Small intestine (tissue), 16 donors: ENCODE measurements at places on chromosomes 1 and 21. TPM values are rescaled to one million over a fixed set of nuclear protein-coding genes. Genes with fewer than 3 reads are reported as not detected.

Gene SCNM1
- 51.1 TPM for polyA plus RNA-seq

Gene VWA5B1
- polyA plus RNA-seq: 0.01 TPM

Gene ENSA
- polyA plus RNA-seq: 160 TPM

Gene JAK1
- 31.9 TPM for polyA plus RNA-seq

Gene NCF2
- polyA plus RNA-seq: 0.89 TPM

Gene RAP1GAP
- polyA plus RNA-seq: 81.8 TPM

Gene FCMR
- polyA plus RNA-seq: 2.7 TPM

Gene PTGFRN
- polyA plus RNA-seq: 26.9 TPM

Gene OR10K2
- polyA plus RNA-seq: not detected

Gene KDF1
- polyA plus RNA-seq: 30.8 TPM

Gene KRTAP19-1
- polyA plus RNA-seq: not detected

Gene SYTL1
- polyA plus RNA-seq: 24.1 TPM

Gene S100B
- 4.5 TPM for polyA plus RNA-seq

Gene SHISA4
- 3.1 TPM for polyA plus RNA-seq
